ENCODE measurements at places on chromosomes 5 and 9.
A peak's percentile ranks its signal among the peaks of the same experiment; 100 is the strongest.

DNA sequence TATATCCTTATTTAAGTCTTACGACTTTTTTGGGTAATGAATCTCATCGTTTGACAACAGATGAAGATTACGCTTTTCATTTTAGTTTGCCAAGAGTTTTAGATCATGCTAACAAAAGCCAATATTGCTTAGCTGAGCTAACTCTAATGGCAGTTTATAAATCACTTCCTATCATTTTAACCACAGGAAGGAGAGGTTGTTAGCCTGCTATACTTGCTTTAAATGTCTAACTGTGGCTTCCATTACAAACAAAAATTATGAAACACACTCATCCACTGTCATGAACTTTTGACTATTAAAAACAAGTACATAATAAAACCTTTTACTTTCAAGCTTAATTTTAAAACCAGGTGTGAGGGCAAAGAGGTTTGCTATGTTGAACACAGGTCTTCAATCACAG is 53.7 kb upstream of the ANKH start:
- DNase-seq = peak; percentile 21

DNA sequence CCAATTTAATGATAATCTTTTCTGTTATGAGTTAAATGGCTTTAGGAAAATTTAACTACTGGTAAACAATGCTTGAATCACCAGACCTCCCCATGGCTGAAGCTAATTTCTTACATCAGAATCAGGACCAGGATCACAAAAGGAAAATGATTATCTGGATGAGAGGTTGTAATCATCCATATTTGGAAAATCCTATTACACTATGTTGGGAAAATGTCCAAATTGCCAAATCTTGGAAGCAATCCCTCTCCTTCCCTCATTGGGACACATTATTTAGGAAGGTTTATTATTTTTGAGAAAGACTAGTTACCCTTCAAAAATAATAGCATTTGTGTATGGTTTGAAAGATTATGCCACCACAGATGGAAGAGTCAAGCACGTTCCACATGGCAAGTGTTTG is 130.7 kb upstream of the MINAR2 start:
- DNase-seq = no peak

GRCh38 chr5:11468334-11469039 is 435.8 kb downstream of the CTNND2 start:
- DNase-seq = peak; percentile 40

GRCh38 chr5:58786711-58787303 is 203.9 kb downstream of the RAB3C start:
- DNase-seq = no peak

DNA sequence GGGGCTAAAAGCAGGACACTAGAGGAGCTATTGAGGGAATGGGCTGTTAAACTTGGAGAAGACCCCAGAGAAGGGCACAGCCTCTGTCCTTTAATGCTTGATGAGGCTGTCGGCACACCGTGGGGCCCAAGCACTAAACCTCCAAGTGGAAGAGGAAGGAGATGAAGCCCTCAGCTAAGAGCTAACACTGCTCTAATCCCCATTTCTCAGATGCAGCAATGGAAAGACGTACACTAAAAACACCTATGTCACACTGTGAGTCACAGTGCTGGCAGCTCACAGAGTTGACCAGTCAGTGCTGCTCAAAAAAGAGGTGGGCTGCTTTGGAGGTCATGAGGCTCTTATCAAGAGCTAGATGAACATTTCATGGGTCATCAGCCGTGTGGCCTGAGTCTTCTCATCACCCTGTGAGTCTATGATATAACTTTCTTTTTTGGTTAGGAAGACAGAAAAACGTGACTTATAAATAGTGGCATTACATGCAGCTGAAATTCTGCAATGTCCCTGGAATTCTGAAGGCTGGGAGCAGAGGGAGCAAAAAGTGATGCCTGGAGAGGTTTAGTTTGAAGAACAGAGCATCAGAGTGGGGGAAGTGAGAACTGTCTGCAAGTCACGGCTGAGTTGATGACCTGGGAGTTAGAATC is 21.5 kb downstream of the TNFSF8 start:
- DNase-seq = no peak

GRCh38 chr5:103487822-103488493 is 74.6 kb downstream of the NUDT12 start:
- no peak for DNase-seq

DNA sequence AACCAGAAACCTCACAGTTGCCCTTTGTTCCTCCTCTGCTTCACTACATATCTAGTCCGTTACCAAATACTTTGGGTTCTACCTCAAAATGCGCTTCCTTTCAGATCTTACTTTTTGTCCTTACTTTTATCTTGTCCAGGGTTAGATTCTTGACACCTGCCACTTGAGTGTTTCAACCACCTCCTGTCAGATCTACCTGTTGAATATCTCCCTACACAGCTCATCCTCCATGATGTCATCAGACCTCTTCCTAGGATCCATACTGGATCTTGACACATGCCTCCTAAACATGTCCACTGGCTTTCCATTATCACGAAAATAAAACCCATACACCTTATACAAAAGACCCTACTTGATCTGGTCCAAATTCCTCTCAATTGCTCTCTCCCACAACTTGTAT is 125.2 kb upstream of the SLC24A2 start:
- DNase-seq = no peak

DNA sequence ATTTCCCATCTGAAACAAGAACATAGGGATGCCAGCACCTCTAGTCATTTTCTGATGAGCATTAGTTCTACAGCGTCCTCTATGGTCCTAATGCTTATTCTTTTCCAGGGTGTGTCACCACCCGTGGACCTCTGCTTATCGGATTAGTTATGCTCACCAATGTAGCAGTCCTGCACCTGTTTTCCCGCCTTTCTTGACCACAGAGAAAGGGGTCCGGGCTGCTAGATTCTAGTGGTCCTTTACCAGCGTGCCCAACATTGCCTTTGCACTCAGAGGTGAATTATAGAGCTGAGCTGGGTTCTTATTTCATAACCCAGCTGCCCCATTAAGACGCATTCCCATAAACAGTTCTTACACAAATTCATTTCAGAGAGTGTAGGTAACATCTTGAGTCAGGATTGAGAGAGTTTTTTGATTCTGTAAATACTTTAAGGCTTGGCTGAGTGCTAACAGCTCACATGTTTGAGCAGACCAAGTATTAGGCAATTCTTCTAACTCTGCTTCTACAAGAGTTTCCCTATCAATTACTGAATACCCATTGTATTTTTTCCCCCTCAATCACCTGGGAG is 2205.1 kb upstream of the C9orf72 start:
- no peak for DNase-seq
